Small intestine (tissue), 16 donors: ENCODE measurements at places on chromosomes 5 and 9. TPM values are rescaled to one million over a fixed set of nuclear protein-coding genes. Genes with fewer than 3 reads are reported as not detected.
A peak's percentile ranks its signal among the peaks of the same experiment; 100 is the strongest.

GRCh38 chr9:112856843-112857242 is 33.8 kb downstream of the SLC46A2 start:
- H3K27me3 ChIP-seq = no peaks in the 10 kb centered on the region
- no peak overlapping the region for H3K27ac ChIP-seq
- no peaks in the 10 kb centered on the region for H3K4me1 ChIP-seq
- no peak overlapping the region for H3K4me3 ChIP-seq
- DNase-seq = no peak
- H3K36me3 ChIP-seq = peaks cover 50% of the 10 kb centered on the region

DNA sequence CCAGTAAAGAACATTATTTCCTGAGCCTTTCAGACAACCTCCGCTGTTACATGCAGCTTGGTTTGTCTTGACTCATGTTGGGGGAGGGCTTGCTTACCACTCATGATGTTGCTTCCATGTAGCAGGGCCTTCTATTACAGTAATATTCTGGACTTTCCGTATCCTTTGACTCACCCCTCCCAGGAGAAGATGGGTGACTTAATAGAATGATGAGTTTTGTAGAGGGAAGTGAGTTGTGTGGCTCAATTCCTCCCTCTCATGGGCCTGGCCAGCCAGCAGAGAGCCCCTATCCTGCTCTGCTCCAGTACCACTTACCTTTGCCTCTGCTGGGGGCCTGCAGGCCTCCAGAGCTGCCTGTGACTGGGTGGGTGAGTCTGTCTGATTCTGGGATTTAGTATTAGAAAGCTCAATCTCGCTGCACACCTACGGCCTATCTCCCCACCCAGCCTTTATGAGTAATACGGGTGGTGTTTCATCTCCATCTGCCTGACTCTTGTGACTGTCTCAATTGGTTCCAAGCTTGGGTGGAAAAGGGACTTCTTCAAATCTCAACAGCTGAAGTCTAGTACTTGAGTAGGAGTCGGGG is 52.6 kb upstream of the KLF9 start:
- H3K27me3 ChIP-seq = no peaks in the 10 kb centered on the region
- H3K4me3 ChIP-seq = no peak overlapping the region
- no peaks in the 10 kb centered on the region for H3K36me3 ChIP-seq
- peaks cover 8% of the 10 kb centered on the region for H3K4me1 ChIP-seq
- DNase-seq = no peak

GRCh38 chr9:121353241-121354061 is 16.6 kb downstream of the STOM start:
- H3K27me3 ChIP-seq = no peaks in the 10 kb centered on the region
- DNase-seq = peak; percentile 17
- no peaks in the 10 kb centered on the region for H3K36me3 ChIP-seq
- H3K4me1 ChIP-seq = peaks cover 7% of the 10 kb centered on the region
- peak overlapping the region; percentile 82 for H3K27ac ChIP-seq

GRCh38 chr9:34988218-34989002 is 1.1 kb upstream of the DNAJB5 start:
- no peaks in the 10 kb centered on the region for H3K36me3 ChIP-seq
- peak overlapping the region; percentile 71 for H3K27ac ChIP-seq
- DNase-seq = peak; percentile 36
- H3K4me1 ChIP-seq = no peaks in the 10 kb centered on the region
- peaks cover 10% of the 10 kb centered on the region for H3K27me3 ChIP-seq

DNA sequence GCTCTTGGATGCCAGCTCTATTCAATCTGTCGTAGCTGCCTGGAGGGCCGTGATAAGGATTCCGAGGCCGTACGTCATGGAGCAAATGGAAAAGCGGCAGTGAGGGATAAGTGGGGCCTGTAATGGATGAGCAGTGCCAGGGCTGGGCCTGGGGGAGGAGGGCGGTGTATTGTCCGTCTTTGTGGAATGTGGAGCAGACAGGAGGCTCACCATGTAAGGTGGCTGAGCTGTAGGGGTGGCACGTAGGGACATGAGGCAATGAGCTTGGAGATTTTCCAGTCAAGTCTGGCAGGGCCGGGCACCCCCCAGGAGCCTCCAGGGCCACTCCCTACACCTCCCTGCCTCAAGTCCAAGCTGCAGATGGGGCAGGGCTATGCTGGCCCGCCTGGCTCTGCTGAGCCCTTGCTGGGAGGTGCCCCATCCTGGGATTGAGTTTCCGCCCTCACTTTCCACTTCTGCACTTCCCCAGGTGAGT is 29.2 kb downstream of the NCS1 start:
- no peaks in the 10 kb centered on the region for H3K27me3 ChIP-seq
- H3K27ac ChIP-seq = no peak overlapping the region
- DNase-seq = no peak
- H3K4me3 ChIP-seq = no peak overlapping the region
- no peaks in the 10 kb centered on the region for H3K4me1 ChIP-seq

Gene CEMIP2
- polyA plus RNA-seq = 38.7 TPM
